Esophagus mucosa (tissue), 1 donor: ENCODE measurements at places on chromosomes 4 and X. TPM values are rescaled to one million over a fixed set of nuclear protein-coding genes. Genes with fewer than 3 reads are reported as not detected.

DNA sequence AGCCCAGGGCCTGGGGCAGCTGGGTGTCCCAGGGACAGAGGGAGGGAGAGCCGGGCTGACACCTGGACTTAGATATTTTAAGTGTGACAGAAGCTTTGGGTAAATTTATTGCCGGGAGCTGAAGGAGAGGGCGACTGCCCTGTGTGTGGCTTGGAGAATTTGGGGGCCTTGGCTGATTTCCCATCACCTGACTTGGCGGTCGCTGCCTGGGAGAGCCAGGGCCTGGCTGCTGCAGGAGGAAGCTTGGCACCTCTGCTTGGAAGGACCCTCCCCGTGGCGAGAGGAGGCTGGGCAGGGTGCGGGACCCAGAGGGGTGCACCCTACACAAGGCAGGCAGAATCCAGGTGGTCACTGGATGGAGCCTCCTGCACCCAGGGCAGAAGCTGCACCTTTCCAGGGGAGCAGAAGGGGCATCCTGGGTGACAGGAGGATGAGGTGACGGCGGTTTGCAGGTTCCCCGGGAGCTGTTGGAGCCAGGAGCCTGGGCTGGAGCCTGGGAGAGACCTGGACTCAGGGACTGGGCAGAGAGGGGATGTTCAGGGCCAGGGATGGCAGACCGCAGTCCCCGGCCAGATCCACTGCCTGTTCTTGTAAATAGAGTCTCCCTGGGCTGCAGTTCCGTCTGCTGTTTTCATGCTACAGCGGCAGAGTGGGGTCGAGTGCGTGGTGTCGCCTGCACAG is 72.0 kb downstream of the RGS12 start:
- no peak for ATAC-seq

- ATAC-seq, result no peak
These were observed 198.0 kb downstream of the GUCY2F start for GRCh38 chrX:109283870-109284269.

DNA sequence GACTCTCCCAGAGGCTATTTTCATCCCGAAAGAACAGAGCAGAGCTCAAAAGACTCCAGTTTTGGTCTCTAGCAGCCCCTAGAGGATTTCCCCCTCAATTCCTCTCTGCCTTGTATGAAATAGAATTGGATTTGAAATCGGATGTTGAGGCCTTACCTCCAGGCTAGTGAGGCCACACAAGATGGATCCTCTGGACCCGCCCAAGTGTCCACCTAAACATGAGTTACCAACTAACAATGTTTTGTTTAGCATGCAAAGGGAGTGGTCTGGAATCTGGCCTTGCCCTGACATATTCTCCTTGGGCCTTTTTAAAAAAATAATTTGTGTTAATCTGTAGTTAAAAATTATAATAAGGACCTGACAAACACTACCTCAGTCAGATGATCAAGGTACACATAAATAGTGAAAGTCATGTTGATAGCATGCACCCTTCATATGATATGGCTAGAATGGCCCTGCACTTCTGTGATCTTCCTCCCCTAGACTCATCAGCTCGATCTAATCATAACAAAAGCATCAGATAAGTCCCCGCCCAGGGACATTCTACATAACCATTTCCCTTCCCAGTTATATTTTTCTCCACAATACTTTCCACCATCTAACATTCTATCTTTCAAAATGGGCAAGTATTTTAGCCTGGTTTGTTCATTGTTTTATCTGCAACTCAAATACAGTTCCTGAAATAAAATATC is 6.5 kb downstream of the TLR8 start:
- ATAC-seq, result no peak

The PABPC1L2B gene
- not detected for total RNA-seq

The AWAT2 gene
- total RNA-seq, result not detected

The HSFX2 gene
- not detected for total RNA-seq

GRCh38 chr4:23889814-23890341 is at the start of gene PPARGC1A:
PPARGC1A (minus strand) TSS chr4:23890047; CDS start chr4:23889957, 90 bp downstream.
- peak; percentile 81 for ATAC-seq

The BEX2 gene
- 5.2 TPM for total RNA-seq

- no peak for ATAC-seq
These were observed 34.3 kb downstream of the NYX start for GRCh38 chrX:41481264-41482109.

DNA sequence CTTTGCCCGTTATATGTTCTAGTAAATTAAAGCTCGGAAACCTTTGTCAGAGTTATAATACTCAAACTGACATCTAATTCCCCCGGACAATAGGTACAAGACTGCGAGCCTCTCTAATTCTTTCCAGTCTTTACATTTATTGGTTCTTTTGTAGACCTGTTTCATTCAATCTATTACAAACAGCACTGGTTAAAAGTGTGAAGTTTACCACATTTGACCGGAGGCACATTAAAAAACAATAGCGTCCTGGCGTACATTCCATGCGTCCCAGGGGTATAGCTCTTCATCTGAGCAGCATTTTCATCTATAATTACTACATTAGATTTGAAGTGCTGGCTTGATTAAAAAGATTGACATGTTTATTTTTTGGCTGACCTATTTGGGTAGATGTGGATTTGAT is 49.9 kb upstream of the TENM3 start:
- no peak for ATAC-seq

The NAP1L3 gene
- total RNA-seq, result 0.08 TPM

The ASB5 gene
- total RNA-seq, result 0.16 TPM

The GATA1 gene
- total RNA-seq, result not detected

The MFAP3L gene
- total RNA-seq, result 1.0 TPM

DNA sequence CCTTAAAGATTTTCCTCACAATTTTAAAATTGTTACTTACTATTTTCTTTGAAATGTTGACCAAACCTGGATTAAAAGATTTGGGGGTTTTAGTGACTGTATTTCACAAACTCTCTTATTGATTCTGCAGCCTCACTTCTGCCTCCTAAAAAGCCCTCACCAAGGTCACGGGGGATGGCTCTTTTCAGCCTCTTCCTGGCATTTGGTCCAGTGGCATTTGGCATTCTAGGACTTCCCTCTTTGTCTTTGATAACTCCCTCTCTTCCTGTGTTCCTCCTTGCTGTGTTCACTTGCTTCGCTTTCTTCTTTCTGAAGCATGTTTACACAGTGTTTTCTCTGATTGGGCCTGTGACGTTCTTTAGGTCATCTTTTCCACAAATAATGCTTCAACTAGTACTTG is 21.5 kb downstream of the PKD2 start:
- no peak for ATAC-seq

DNA sequence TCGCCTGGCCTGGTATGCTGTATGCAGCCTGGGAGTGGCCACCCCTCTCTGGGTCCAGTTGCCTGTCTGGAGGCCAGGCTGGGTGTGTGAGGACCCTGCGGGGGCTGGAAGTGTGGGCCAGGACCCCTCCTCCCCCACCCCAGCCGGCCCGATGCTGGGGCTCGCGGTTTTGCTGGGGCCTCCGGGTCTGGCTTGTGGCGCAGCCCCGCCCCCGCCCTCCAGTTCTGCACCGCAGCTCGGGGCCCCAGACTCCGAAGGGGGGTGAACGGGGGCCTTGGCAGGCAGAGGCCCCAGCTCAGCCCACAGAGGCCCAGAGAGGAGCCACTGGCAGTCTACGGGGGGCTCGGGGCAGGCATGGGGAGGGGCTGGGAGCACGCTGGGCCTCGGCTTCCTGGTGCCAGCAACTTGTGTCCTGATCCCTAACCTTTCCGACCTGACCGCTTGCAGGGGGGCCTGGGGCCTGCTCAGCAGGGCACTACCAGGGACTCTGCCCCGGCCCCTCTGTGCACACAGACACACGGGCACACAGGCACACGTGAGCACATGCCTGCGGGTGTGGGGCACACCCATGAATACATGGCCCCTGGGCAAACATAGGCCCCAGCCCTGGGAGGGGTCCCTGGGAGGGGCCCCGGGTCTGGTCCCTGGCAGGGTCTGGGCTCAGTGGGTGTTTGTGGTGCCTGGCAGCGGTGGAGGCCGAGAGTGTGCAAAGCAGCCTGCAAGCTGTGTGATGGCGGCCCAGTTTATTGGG is 21.4 kb upstream of the FGFR3 start:
- no peak for ATAC-seq

- peak; percentile 35 for ATAC-seq
These were observed 5.5 kb downstream of the GSTCD start for GRCh38 chr4:105714071-105714521.

- no peak for ATAC-seq
These were observed 55.4 kb downstream of the DDX3X start for GRCh38 chrX:41389311-41389888.

DNA sequence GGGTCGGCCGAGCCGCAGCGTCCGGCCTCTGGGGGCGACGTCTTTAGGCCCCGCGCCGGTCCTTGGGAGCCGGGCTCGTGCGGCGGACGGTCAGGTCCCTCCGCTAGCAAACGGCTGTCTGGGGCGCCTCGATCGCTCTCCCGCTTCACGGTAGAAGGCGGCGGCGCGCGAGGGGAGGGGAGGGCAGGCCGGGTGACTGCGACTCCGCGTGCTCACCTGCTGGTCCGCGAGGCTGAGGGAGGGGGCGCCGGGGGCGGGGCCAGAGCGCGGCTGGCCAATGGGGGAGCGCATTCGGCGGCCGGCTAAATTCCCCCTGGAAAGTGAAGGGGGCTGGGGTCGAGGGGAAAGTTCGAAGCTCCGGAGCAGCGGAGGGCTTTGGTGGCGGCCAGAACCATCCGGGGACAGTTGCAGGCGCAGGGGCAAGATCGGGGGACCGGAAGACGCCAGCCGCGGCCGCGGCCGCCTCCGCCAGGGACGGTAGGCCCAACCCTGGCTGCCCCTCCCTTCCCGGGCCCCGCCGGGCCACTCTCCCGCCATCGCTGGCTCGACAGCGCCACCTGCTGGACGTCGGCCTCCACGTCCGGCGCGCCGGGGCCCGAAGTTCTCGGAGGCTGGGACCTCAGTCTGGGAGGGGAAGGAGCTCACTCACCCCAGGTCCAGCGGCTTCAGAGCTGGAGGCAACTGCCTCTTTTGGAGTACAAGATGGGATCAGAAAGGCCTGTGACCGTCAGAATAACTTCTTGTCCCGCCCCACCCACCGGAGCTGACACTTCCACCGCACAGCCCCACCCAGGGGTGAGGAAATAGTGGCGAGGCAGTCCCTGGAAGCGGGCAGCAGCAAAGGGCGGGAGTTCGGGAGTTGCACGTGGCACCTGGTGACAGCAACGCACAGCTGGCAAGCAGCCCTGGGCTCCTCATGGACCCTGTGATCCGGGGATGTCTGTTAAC is 49.9 kb downstream of the ELF4 start:
- ATAC-seq, result peak; percentile 91

DNA sequence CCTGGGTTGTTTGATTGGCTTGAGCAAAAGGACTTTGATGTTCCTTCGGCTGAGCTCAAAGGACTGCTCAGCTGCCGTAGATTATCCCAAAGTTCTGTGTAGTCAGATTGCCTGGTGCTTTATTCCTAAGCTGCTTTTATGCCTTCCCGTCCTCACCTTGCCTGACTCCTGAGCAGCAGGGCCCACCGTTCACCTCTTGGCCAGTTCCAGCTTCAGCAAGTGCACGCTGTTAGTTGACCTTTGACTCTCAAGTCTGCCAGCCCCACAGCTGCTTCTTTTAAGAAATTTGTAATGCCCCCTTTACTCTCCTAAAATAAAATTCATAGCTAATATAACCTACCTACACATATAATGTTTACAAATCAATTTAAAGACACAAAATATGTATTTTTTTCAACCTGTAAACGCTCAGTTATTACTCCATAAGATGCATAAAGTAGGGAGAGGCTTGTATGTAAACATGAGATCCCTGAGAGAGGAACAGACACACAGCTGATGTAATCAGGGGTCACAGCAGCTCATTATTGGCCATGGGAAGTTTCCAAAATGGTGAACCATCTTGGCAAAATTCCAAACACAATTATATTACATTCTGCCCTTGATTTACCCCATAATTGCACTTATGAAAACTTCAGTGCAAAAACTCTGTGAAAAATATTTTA is 28.6 kb downstream of the UCHL1 start:
- ATAC-seq, result no peak

- peak; percentile 61 for ATAC-seq
These were observed 107.2 kb downstream of the CENPC start for GRCh38 chr4:67437974-67438713.

DNA sequence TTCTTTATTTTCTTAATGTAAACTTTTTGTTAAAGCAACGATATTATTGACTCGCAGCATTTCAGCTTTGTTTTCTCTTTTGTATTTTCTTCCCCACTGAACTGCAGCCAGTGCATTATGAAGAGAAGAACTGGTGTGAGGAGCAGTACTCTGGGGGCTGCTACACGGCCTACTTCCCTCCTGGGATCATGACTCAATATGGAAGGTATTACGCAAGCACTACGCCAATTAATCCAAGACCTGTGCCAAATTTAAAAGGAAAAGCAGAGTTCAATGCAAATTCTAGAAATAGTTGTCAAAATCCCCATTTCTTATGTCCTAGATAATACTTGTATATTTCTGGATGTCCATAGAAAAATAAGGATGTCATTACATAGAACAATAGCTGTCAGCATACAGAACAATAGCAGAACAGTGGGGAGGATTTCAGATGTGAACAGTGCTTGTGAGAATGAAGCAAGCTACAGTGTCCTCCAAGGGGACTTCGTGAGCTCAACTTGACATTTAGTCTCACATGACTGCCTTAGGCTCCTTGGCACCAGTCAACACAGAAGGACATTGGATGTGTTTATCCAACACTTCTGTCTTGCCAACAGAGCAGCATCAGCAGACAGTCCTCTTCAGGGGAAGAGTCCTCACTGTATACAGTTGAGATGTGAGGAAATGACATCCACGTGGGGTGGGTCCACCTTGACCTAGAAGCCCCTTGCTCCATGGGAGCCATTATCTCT is 85.9 kb downstream of the MAOA start:
- ATAC-seq, result peak; percentile 42

The AGTR2 gene
- not detected for total RNA-seq

GRCh38 chr4:42610941-42611340 is 46.0 kb downstream of the ATP8A1 start:
- no peak for ATAC-seq

DNA sequence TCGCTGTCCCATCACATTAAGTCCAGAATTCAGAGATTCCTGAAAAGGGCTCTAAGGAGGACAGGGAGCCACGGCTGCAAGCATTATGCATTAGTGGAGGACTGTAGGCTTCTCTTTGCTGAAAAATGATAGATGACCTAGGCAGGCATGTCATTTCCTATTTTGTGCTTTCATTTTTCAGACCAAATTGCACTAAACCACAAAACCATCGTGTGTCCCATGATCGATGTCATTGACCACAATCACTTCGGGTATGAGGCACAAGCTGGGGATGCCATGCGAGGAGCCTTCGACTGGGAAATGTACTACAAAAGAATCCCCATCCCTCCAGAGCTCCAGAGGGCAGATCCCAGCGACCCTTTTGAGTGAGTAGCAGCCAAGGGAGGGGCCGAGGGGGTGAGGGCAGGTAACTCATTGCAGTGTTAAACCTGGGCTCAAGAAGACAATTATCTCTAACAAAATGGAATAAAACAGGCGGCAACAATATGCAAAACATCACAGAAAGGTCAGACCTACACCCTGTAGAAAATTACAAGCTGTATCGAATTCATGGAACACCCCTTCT is 355.2 kb upstream of the GALNT7 start:
- ATAC-seq, result no peak

DNA sequence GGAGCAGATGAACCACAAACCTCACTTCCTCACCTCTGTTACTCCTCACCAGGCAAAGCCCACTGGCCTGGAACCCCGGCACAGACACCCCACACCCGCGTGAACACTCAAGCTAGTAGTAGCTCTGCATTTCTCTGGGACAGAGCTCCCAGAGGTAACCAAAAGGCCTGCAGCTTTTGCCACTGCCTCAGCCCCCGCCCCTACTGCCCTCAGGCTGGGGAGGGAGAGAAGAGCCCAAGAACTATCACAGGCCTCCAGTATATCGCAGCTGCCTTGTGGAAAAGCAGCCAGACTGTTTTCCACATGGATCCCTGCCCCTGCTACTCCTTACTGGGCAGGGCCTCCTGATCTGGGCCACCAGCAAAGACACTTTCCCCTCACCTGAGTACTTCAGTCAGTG is 728.7 kb upstream of the ACTRT1 start:
- ATAC-seq, result no peak
